ENCODE measurements at places on chromosomes 1 and 21. TPM values are rescaled to one million over a fixed set of nuclear protein-coding genes. Genes with fewer than 3 reads are reported as not detected.
A peak's percentile ranks its signal among the peaks of the same experiment; 100 is the strongest.

ZBED6 gene
- 44.8 TPM for total RNA-seq

RGS1 gene
- 35.9 TPM for total RNA-seq

- no peak for DNase-seq
Measured at GRCh38 chr1:241532864-241533263, 686 bp downstream of the KMO start.

DNA sequence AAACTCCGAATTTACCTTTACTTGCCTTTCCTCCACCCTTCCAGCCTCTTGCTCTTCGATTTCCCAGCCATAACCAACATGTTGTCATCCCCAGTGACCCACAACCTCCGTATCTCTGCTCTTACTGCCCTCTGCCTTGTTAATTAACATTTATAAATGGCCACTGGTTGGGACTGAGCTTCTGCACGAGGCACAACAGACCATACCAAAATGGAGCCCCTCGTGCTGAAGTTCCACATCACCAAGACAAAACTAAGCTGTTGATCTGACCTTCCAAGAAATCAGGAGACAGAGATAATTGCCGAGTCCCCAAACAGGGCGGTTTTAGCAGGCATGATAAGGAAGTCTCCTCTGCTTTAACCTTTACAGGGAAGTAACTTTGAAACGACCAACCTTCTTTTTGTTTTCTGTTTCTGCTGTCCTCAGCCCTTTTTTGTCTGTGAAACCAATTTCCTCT lies 71.9 kb downstream of the NMNAT2 start:
- DNase-seq = no peak

L1TD1 gene
- total RNA-seq = 0.42 TPM

SPRR5 gene
- not detected for total RNA-seq

CFAP141 gene
- total RNA-seq = not detected

GRCh38 chr1:174160109-174160473 lies 771 bp downstream of the RABGAP1L start:
- no peak for DNase-seq

DNA sequence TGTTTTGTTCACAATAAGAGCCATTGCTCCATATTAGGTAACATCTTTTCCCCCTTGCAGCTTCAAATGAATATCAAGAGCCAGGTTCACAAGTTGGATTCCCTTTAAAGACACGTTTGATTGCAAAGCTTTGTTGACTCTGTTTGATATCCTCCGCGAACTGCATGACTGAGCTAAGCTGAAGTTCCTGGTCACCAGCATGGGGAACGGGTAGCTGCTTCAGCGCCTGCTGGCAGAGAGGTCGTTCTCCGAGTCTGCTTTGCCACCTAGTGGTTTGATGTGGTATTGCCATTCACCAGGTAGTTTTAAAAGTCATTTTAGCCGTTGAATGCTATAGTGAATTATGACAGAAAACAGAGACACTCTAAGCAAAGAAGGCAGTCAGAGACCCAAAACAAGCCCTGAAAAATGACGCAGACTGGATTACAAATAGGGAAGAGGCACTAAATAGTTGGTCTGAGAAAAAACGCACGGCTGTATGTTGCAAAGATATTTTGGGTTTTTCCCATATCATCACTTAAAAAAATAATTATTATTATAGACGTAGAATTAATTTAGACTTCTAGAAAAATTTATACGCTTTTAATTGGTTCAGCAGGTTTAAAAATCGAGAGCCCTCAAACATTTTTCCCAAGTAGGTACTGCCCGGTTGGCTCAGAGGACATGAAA lies 193.5 kb upstream of the FMN2 start:
- DNase-seq = no peak

GRCh38 chr1:27179379-27179778 lies 24.5 kb upstream of the SLC9A1 start:
- DNase-seq = no peak

- DNase-seq = peak; percentile 18
Measured at GRCh38 chr1:33984906-33985565, 121.2 kb downstream of the HMGB4 start.

DNA sequence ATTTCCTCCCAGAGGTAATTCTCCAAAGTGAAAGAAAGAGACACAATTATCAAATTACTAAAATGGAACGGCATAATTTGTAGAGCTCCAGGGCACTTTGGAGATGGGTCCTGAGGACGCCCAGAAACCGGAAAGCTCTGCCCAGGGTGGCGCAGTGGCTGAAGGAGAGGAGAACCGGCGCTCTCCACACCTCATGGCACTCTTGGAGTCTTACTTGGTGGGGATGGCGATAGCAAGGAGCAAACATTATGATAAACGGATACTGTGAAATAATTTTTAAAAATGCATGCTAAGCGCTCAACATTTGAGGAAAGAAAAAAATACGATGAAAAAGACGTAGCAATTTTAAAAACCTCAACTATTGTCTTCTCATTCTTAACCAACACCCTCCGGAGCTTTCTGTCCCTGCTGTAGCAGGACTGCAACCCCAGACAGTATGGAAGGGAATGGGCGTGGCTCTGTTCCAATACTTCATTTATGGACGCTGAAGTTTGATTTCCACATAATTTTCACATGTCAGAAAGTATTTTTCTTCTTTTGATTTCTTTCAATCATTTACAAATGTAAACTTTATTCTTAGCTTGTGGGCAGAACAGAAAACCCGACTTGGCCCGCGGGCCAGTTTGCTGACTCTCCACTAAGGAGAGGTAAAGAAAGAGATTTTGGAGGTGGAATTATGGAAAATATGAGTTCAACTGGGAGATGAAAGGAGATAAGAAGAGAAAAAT lies 1.1 kb downstream of the S100A11 start:
- no peak for DNase-seq

GRCh38 chr1:11611638-11612327 lies 42.4 kb downstream of the FBXO2 start:
- DNase-seq = no peak

SLC45A1 gene
- total RNA-seq = 2.0 TPM

DNA sequence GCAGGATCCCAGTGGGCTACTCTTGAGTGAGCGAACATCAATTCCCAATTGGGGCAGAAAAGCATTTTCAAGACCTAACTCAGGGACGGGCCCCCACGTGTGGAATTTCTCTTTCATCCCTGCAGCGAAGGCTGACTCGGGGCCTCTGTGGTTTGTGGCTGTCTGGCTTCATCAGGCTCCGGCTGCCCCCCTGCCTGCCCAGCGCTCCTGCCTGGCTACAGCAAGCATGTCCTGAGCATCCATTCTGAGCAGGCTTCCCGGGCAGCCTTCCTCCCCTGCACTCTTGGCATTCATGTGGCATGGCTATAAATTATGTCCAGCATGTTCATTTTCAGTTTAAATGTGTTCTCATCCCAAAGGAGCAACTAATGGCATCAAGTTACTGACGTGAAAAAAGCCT lies 588.1 kb downstream of the KIF26B start:
- no peak for DNase-seq

GRCh38 chr1:205587581-205587980 lies 44.2 kb downstream of the ELK4 start:
- peak; percentile 12 for DNase-seq

DNA sequence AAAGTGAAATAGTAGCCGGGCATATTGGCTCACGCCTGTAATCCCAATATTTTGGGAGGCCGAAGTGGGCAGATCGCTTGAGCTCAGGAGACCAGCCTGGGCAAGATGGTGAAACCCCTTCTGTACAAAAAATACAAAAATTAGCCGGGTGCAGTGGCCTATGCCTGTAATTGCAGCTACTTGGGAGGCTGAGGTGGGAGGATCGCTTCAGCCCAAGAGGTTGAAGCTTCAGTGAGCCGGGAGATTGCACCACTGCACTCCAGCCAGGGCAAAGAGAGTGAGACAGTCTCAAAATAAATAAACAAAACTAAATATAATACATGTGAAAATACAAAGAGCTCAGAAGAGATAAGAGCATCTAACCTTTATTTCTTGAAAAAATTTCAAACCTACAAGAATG lies 2.3 kb upstream of the MSTO1 start:
- DNase-seq = peak; percentile 55

DNA sequence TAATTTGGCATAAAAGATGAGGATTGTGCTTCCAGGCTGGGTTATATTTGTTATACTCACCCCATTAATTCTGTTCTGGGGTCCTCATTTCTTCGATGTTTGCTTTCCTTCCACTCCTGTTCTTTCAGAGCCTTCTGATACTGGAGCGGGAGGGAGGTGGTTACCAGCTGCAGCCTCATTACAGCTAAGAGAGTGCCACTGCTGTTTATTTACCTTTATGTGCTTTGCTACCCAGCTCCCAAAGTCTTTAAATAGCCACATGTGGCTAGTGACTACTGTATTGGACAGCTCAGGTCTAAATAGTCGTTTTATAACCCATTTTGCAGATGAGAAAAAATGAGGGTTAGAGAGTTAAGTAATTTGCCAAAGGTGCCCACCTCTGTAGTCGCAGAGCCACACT lies 25.1 kb downstream of the PLEKHM2 start:
- no peak for DNase-seq

- peak; percentile 81 for DNase-seq
Measured at GRCh38 chr1:36879613-36880012, 154.7 kb downstream of the GRIK3 start.

DNA sequence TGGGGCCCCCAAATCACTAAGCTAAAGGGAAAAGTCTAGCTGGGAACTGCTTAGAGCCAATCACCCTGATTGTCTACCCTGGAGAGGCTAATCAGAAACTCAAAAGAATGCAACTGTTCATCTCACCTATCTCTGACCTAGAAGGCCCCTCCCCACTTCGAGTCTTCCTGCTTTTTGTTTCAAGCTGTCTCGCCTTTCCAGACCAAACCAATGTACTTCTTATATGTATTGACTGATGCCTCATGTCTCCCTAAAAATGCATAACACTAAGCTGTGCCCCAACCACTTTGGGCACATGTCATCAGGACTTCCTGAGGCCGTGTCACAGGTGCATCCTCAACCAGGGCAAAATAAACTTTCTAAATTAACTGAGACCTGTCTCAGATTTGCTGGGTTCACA lies 209.5 kb downstream of the APP start:
- DNase-seq = no peak

INSRR gene
- total RNA-seq = 0.10 TPM

GRCh38 chr1:209319549-209319948 lies 264.0 kb upstream of the CAMK1G start:
- no peak for DNase-seq

- DNase-seq = peak; percentile 35
Measured at GRCh38 chr21:46454634-46455390, 3.9 kb upstream of the DIP2A start.

PODN gene
- 86.3 TPM for total RNA-seq

GRCh38 chr1:79517470-79518224 lies 511.1 kb upstream of the ADGRL4 start:
- DNase-seq = no peak

NIPAL3 gene
- total RNA-seq = 9.6 TPM

GRCh38 chr1:70509996-70510876 lies 99.2 kb downstream of the CTH start:
- DNase-seq = no peak
